ENCODE measurements at places on chromosomes 7 and 10.

DNA sequence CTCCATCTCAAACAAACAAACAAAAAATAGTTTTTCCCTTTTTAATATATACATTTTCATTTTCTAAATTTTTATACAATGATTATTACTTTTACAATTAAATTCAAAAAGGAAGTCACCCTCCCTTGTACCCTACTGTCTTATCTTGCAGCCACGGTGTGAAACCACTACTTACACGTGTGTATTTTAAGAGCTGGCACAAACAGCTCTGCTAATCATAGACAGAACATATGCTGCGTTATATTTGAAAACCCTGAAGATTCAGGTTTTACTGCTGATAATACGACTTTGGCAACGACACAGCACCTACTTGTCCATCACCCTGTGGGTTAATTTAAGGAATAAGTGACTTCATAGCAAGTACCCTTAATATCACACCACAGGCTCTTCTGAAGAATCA is 991 bp downstream of the ANKRD61 start:
- no peak for DNase-seq

- no peak for DNase-seq
These were observed 603.1 kb downstream of the POM121L12 start for GRCh38 chr7:53638517-53638916.

GRCh38 chr10:1403508-1404322 is 333.6 kb downstream of the ADARB2 start:
- no peak for DNase-seq

- no peak for DNase-seq
These were observed 142.4 kb downstream of the CUBN start for GRCh38 chr10:16987206-16987621.

- DNase-seq: no peak
These were observed 115.1 kb downstream of the CCNY start for GRCh38 chr10:35451151-35452016.

DNA sequence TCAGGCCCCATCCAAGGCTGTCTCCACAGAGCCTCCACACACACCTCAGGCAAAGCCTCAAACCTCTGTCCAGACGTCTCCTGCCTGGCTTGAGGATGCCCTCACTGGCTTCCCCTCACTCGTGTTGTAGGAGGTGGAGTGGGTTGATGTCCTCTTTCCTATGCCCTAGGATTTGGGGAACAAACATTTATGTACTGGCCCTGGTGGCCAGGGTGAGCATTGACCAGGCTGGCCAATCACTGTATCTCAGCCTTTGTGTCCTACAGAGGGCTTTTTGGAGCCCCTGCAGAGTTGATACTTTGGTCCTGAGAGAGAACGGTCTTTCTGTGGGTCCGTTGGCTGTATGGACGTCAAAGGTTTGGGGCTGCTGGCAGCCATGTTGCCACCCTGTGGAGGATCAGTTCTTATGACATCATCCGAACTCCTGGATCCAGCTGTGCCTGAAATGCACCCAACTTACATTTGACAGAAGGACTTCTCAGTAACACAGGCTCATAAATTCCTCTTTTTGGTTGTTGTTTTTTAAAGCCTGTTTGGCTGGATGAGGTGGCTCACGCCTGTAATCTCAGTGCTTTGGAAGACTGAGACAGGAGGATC is 2.3 kb upstream of the GRID2IP start:
- no peak for DNase-seq

- DNase-seq: no peak
These were observed 186.3 kb downstream of the PLPP4 start for GRCh38 chr10:120643351-120643750.

All from activated T-helper 1 cell treated with anti-CD3 and anti-CD28 coated beads, Interleukin-2, amount 50 U/mL, for 16 hours (primary cell).